ENCODE measurements at places on chromosomes 11 and 22. TPM values are rescaled to one million over a fixed set of nuclear protein-coding genes. Genes with fewer than 3 reads are reported as not detected.

The BCR gene
- 63.8 TPM for polyA plus RNA-seq

The INSC gene
- 0.91 TPM for polyA plus RNA-seq

DNA sequence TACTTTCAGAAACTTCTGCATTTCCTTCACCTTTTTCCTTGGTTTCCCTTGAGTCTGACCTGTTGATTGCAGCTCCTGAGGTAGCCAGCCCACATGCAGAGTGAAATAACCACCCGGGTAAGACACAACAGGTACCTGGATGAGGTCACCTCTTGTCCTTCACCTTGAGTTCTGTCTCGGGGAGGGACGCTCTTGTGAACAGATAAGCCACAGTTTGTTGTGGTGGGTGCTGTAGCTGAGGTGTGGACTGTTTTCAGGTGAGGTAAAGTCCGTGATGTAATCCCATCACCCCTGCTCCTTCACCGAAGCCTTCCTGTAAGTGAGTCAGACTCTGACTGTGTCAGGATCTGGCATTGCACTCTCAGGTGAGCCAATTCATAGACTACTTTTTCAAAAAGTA, 183.1 kb downstream of the NAV2 start:
- no peak for DNase-seq

- DNase-seq, result no peak
Observed at GRCh38 chr11:122628810-122629555, 26.5 kb upstream of the UBASH3B start.

DNA sequence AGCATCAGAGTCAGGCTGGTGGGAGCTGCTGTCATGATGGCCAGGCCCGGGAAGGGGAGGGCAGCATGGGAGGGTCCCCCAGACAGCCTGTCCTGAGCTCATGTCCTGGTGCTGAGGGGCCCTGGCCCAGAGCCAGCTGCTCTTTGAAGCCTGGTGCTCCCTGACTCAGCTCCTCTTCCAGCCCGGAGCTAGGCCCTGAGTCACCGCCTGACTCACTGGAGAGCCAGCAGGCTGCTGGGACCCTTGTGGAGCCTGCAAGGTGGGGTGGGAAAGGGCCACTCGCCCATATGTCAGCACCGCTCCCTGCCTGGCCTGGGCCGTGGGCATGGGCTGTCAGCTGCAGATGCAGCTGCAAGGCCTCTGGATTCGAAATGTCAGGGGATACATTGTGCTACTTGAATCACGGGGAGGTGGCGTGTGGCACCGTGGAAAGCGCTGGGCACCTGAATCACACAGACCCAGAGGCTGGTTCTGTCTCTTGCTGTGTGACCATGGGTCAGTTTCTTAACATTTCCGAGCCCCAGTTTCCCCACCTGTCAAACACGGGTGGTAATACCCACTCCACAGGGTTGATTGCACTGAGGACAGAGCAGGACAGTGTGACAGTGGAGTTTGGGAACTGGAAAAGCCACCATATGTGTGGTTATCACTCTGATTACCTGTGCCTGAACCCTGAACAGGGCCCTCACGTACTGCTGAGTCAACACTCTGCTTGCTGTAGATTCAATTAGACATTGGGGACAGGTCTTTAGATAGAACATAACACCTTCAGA, 4.4 kb downstream of the CACNA1I start:
- DNase-seq, result no peak

DNA sequence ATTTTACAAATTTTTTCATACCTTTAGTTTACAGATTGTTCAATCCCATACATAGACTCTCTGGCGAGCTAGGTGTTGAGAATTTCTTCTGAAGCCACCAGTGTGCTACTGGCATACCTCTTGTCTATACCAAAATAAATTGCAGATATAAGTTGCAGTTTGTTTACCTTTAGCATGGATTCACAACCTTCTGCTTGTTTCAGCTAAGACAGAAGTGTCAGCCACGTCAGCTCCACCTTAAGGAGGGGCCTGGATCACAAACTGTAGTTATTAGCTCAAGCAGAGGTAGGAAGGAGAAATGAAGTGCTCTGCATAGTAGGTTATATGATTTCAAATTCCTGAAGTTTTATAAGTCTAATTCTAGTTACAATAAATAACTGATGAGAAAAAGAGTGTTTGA, at the start of gene NXPE4:
TSS of gene NXPE4 (minus strand) at position 216 of the 400 bp plus-strand sequence. CDS start 1,027 bp downstream, outside the sequence.
- DNase-seq, result no peak

DNA sequence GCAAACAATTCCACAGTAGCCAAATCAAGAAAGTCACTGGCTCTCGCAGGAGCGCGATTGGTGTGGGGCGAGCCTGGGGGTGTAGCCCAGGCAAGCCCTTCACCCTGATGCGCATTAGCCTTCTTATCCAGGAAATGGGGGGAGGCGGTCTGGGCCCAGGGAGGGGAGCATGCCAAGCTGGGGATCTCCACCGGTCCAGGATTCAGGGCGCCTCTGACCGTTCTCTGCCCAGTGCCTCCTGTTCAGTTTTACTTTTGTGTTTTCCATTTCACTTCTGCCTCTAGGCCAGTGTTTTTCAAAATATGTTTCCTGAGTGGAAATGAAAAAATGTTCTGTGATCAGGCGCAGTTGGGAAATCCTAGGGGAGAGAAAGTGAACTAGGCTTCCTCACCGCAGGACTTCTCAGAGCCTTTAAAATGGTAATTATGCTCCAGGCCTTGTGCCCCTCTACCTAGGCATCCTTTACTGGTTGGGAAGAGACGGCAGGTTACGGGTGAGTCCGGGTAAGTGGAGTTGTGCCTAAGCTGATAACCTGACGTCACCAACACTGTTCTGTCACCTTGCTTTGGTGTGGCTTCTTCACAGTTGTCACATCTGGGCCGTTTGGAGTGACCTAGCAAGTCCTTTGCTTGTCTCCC, 18.4 kb downstream of the LRP5 start:
- no peak for DNase-seq

GRCh38 chr22:25478528-25478927, 85.9 kb upstream of the GRK3 start:
- no peak for DNase-seq

- DNase-seq, result no peak
Observed at GRCh38 chr11:77211040-77211451, 83.0 kb downstream of the MYO7A start.

GRCh38 chr11:69109101-69109500, 46.6 kb upstream of the SMIM38 start:
- no peak for DNase-seq
